Purkinje cell (primary cell): ENCODE measurements at places on chromosomes 16 and 17. TPM values are rescaled to one million over a fixed set of nuclear protein-coding genes. Genes with fewer than 3 reads are reported as not detected.

The CCL1 gene
- polyA plus RNA-seq = not detected in 2 replicates

The OR2C1 gene
- polyA plus RNA-seq = not detected in 2 replicates

The CACNG5 gene
- polyA plus RNA-seq = not detected in 2 replicates

The DNAI2 gene
- polyA plus RNA-seq = not detected in 2 replicates

The CAMTA2 gene
- 1.0 and 8.4 TPM in 2 replicates for polyA plus RNA-seq

The NPIPA2 gene
- polyA plus RNA-seq = 1.1 and 3.8 TPM in 2 replicates

The RDM1 gene
- polyA plus RNA-seq = 3.4 TPM in 1 of 2 replicates, not detected in the other

The KRT25 gene
- polyA plus RNA-seq = 0.52 and 3.2 TPM in 2 replicates

The RGS11 gene
- polyA plus RNA-seq = 2.8 and 2.9 TPM in 2 replicates

The ABCC6 gene
- polyA plus RNA-seq = 0.99 TPM in 1 of 2 replicates, not detected in the other

The ABI3 gene
- polyA plus RNA-seq = not detected in 2 replicates

The ZSCAN10 gene
- polyA plus RNA-seq = not detected in 2 replicates

The ADAP2 gene
- polyA plus RNA-seq = 3.4 TPM in 1 of 2 replicates, not detected in the other

The KRTAP9-8 gene
- polyA plus RNA-seq = not detected in 2 replicates

The ACLY gene
- polyA plus RNA-seq = 40.6 and 43.7 TPM in 2 replicates

The RAB26 gene
- 15.1 TPM in 1 of 2 replicates, not detected in the other for polyA plus RNA-seq

The RPRML gene
- polyA plus RNA-seq = 0.60 TPM in 1 of 2 replicates, not detected in the other

The RAB40C gene
- polyA plus RNA-seq = 0.60 and 4.0 TPM in 2 replicates

The TBC1D3K gene
- not detected in 2 replicates for polyA plus RNA-seq

The CDK10 gene
- polyA plus RNA-seq = 3.4 and 4.0 TPM in 2 replicates
